ENCODE measurements at places on chromosomes 6 and 20.

GRCh38 chr20:52448513-52449232 lies 257.1 kb upstream of the ZFP64 start:
- no peak for DNase-seq

GRCh38 chr6:52839124-52840055 lies 1.2 kb downstream of the GSTA5 start:
- DNase-seq = peak; percentile 45

GRCh38 chr6:142856624-142857232 lies 88.2 kb downstream of the HIVEP2 start:
- DNase-seq = peak; percentile 49

DNA sequence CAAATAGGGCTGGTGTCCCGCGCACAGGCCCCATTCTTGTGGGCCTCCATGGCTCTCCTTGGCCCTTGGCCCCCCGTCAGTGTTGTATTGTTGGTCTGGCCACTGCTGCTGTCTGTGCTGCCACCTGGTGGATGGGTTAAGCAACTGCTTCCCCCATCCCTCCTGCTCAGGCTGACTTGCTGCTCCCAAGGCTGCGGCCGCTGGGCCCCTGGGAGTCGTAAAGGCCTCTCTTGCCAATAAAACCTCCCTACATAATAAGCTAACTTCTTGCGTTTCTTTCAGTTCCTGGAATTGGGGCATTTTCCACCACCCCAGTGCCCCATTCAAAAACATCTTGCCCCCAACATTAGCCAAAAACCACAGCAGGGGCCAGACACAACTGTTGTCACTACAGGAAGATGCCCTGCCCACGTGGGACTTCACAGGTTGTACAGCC lies 27.1 kb downstream of the CD83 start:
- peak; percentile 69 for DNase-seq

- DNase-seq = no peak
Observed at GRCh38 chr6:75368864-75369402, 84.3 kb upstream of the TMEM30A start.

GRCh38 chr6:163872335-163872734 lies 457.8 kb downstream of the QKI start:
- DNase-seq = no peak

DNA sequence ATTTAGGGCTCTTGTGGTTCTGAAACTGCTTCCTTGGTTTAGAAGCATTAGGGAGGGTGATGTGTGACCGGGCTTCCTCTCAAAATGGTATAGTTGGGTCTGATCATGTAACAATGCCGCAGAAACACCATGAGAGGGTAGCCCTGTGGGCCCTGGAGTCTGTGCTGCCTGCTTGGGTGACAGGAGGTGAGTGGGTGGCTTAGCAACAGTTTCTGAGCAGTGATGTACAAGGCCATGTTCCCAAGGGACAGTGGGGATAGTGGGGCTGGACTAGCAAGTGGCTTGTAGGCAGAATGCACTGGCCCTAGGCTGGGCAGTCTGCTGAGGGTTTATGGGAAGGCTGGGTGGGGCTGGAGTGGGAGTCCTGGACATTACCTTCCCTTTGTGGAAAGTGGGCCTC lies 106.9 kb upstream of the MYL9 start:
- DNase-seq = no peak

DNA sequence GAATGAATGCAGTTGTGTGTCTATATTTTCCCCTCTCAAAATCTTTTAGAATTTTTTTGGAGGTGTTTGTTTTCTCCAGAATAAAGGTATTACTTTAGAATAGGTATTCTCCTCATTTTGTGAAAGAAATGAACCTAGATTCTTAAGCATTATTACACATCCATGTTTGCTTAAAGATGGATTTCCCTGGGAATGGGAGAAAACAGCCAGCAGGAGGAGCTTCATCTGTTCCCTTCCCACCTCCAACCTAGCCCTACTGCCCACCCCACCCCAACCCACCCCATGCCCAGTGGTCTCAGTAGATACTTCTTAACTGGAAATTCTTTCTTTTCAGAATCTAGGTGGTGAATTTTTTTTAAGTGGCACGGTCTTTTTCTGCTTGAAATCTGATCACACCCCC lies 127.8 kb downstream of the CD109 start:
- DNase-seq = no peak

- no peak for DNase-seq
Observed at GRCh38 chr6:23563323-23563722, 562.7 kb upstream of the NRSN1 start.

- DNase-seq = no peak
Observed at GRCh38 chr6:10136636-10137035, 278.2 kb downstream of the TFAP2A start.

DNA sequence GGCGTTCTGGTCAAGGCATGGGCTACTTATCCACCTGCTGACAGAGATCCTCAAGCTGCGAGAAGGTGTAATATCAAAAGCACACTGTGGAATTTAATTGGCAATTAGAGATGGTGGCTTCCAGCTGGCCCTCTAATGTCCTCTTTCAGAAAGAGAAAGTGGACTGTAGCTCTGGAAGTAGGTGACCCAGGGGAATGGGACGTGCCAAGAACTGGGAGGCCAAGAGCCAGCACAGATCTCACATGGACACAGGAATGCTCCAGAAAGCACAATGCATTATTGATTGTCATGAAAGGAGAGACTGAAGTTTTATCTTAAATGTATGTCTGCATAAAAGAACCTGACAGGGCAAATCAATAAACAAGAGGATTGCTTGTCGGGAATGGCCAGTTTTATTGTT lies 198.6 kb upstream of the CDH4 start:
- DNase-seq = no peak

GRCh38 chr20:32302507-32302872 lies 25.0 kb downstream of the KIF3B start:
- DNase-seq = no peak

DNA sequence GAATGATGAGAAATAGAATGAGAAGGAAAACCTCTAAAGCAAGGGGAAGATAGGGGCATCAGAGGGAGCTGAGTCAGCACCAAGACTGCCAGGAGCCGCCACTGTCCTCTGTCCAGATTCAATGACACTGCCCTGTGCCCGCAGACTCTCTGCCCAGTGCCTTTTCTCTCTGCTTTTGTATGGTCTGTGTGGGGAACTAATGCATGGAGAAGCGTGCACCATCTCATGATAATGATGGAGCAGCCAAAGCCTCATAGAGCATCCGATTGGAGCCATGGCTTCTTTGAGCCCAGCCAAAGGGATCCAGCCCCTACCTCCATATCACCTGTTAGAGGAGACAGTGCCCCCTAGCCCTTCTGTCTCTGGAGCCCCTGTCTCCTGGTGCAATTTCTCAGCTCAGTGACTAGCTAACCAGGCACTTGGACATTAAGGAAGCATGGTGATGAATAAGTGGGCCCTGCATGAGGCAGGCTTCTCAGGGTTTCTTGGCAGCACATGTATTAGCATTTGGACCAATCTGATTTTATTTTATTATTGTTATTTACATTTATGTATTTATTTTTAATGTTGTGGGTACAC lies 6.5 kb upstream of the PFDN4 start:
- no peak for DNase-seq

DNA sequence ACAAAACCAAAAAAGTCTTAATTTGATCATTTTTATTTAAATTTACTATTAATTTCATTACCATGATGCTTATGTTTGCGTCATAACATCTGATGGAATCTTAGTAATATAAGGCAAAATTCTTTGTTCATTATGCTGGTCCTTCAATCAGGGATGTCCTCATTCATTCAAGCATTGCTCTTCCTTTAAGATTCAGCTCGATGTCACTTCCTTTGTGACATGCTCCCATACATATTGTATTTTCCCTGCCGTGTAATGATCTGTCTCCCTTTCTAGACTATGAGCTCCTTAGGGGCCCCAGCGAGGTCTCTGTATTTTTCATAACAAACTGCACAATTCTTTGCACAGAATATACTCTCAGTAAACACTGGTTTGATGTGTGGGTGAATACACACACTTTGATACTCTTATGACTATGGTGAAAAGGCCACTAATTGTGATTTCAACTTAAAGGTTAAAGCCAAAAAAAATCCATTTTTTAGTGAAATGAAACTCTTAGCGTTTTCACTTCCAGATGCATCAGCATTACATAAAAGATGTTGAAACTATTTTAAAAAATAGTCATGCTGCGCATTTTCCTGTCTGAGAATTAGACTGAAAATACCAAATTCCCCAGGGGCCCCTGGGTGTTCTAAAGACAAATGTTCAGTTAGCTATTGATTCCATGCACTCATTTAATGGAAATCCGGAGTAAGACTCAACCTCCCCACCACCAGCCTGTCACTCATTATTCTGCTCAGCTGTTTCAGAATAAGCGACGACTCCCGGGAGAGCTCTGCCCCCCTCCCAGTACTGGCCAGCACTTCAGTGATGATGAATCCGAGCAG lies 169.7 kb downstream of the ATXN1 start:
- DNase-seq = no peak

DNA sequence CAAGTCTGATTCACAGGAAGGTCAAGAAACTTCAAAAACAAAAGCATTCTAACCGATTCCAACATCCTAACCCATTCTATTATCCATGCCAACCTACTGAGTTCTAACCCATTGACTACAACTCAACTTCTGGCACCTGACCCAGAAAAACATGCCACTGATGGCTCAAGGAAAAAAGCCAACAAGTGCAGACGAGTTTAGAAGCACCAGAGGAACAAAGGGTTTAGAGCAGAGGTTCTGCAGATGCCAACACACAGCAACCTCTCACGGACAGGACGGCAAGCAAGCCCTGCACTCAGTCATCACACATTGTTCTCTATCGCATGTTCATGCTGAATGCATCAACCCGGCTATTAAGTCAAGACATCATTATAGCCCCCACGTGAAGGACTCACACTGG lies 25.2 kb upstream of the MC3R start:
- DNase-seq = no peak

GRCh38 chr20:17887331-17888030 lies 81.1 kb downstream of the SNX5 start:
- DNase-seq = no peak

GRCh38 chr20:56440346-56441007 lies 27.9 kb upstream of the RTF2 start:
- DNase-seq = peak; percentile 71
